ENCODE measurements at places on chromosomes 7 and 10.

DNA sequence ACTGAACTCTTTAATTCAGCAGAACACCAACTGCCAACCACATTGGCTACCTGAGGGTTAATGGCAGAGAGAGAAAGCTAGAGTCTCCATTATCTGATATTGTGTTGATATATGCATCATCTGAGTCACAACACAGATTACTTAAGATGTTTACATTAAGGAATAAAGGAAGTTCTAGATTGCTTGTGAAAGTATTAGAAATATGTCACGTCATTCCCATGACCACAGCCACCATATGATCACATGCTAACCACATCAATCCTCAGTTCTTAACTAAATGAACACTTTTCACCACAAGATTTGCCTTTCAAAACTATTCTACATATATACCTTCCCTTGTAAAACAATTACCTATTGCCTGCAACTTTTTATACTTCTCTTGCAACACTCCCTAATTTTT lies 337.9 kb downstream of the FGFR2 start:
- no peak for DNase-seq

GRCh38 chr7:28481091-28481926 lies 69.0 kb downstream of the CREB5 start:
- no peak for DNase-seq

GRCh38 chr7:31640381-31640780 lies 46.6 kb upstream of the PPP1R17 start:
- no peak for DNase-seq

- no peak for DNase-seq
These were observed 933.4 kb upstream of the GHITM start for GRCh38 chr10:83205861-83206260.

DNA sequence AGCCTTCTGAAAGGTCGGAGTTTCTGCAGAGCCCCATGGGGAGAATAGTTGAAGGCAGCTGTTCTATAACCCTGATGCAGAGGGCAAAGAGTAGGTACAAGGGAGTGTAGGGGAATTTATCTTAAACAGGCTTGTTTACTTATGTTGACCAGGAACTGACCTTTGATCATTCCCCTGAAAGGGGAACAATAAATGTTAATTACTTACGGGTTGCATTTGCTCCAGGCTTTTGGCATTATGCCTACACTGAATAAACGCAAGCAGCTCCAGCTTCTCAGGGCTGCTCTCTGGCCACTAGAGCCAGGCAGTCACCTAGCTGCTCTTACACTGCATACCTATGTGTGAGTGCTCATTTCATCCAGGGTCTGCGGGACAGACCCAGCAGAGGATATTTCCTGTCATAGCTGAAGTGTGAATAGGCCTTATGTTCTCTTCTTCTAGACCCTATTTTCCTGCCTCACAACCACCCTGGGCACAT lies 26.9 kb upstream of the ABCA13 start:
- DNase-seq: no peak

GRCh38 chr10:101189461-101190401 lies 39.5 kb downstream of the LBX1 start:
- DNase-seq: no peak

DNA sequence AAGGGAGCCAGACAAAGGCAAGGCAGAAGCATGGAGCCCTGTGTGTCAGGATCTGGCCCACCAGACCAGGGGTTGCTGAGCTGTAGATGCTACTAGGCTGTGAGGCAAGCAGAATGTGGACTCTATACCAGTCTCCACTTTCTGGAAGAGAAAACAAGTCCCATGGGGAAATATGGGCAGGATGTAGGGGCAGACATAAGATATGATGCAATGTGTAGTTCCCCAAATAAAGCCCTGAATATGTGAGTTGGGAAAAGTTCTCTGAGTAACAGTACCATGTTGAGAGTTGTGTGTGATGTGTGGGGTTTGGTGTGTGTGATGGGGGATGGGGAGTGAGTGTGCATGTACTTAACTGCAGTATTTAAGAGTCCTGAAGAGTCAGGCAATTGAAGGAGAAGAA lies 62.3 kb downstream of the NPSR1 start:
- no peak for DNase-seq

- DNase-seq: no peak
These were observed 964.7 kb downstream of the LRMDA start for GRCh38 chr10:76396134-76396533.

All from ovary (tissue), 10 donors.